ENCODE measurements at places on chromosomes 11 and 22. TPM values are rescaled to one million over a fixed set of nuclear protein-coding genes. Genes with fewer than 3 reads are reported as not detected.

- peaks cover 16% of the 10 kb centered on the region for H3K27me3 ChIP-seq
- no peak overlapping the region for H3K27ac ChIP-seq
- no peak for DNase-seq
- H3K4me3 ChIP-seq: no peak overlapping the region
- H3K4me1 ChIP-seq: no peaks in the 10 kb centered on the region
Measured at GRCh38 chr11:125351033-125351867, 144.8 kb downstream of the FEZ1 start.

GRCh38 chr11:79200398-79201070, 240.3 kb downstream of the TENM4 start:
- peaks cover 4% of the 10 kb centered on the region for H3K4me1 ChIP-seq
- no peak overlapping the region for H3K4me3 ChIP-seq
- no peak overlapping the region for H3K27ac ChIP-seq
- DNase-seq: no peak
- no peaks in the 10 kb centered on the region for H3K27me3 ChIP-seq

DNA sequence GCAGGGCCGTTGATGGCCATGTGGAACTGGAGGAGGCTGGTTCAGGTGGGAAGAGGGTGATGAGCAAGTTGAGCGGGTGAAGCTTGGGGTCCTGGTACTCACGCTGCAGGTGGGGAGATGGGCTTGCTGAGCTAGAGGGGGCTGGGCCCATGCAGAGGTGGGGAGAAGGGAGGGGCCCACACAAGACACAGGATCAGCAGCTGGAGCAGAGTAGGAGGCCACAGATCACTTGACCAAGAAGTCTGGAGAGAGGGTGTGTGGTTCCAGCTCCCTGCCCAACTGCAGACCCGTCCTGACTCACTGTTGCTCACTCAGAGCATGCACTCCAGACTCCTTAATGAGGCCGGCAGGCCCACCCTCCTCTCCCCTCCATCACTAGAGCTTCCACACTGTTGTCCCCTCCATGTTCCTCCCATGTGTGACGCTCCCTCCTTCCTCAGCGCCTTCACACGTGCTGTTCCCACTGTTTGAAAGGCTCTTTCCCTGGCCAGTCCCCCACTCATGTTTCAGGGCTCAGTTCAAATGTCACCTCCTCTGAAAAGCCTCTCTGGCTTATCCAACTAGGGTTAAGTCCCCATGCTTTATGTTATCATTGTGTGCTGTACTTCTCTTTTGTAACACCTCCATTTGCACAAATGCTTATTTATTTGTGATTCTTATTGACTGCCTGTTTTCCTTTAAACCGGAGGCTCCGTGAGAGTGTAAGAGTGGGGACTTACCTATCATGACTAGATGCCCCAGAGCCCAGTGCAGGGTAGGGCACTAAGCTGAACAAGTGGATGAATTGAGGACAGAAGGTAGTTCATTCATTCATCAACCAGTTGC, 2.3 kb downstream of the CCDC86 start:
- no peak overlapping the region for H3K27ac ChIP-seq
- DNase-seq: no peak
- no peaks in the 10 kb centered on the region for H3K27me3 ChIP-seq
- peak overlapping the region; percentile 83 for H3K4me3 ChIP-seq
- H3K4me1 ChIP-seq: peaks cover 41% of the 10 kb centered on the region

The ACR gene
- not detected for total RNA-seq
